ENCODE measurements at places on chromosomes 1 and 21.
A peak's percentile ranks its signal among the peaks of the same experiment; 100 is the strongest.

DNA sequence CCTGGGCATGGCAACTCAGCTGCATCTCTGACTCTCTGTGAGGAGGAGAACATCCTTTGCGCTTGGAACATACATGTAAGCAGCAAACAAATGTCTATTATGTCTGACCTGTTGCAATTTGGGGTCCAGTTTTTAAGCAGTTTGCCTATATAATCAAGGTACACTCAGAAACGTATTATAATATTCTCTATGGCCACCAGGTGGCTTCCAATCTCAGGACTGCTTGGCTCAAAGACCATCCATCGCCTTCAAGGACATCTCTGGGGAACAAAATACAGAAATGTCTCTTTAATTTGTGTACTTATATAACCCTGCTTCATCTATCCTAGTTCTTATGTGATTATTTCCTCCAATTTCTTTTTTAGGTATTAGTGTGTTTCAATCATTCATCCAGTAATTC is 227.2 kb downstream of the OLFM3 start:
- DNase-seq, result no peak

DNA sequence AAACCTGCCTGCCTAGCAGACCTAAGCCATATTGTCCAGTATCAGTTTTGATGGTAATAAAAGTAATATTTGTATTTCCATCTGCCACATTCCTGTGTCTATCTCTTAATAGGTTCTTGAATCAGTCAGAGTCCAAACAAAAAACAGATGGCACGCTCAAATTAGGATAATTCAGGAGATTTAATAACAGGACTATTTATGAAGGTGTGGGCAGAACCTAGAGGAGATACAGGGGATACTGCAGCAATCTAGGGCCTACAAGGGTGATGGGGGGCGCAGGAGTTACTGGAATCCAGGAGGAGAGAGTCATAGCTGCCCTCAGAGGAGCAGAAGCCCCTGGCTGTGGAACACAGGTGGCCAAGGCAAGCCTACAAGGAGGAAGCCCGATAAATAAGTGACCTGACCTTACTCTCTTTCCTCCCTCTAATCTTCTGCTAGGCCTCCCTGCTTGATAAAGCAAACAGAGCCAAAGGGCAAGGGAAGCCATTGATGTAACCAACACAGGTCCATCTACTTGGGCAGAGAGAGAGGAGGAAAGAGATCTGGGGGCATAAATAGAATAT is 11.9 kb upstream of the HYI start:
- no peak for DNase-seq

GRCh38 chr1:114342376-114342775 is 168.6 kb downstream of the TRIM33 start:
- no peak for DNase-seq

- DNase-seq, result no peak
Observed at GRCh38 chr1:32471695-32472362, 7.0 kb downstream of the ZBTB8B start.

- peak; percentile 61 for DNase-seq
Observed at GRCh38 chr1:224623743-224624333, 7.7 kb downstream of the CNIH3 start.

DNA sequence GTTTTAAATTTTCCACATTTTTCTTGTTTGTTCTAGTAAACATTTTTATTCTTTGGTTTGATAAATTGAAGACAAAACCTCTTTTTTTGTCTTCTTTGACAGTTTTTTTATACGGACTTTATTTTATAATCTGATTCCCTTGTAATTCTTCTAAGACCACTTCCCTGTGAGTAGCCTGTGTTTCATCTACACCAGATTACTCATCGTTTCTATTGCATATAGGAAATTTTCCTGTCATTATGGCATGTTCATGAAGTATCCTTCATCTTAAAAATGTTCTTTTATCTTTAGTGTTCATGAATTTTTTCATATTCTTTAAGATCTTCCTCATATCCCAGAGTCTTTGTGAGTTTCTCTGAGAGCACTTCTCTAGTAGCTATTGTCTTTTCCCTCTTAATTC is 109.8 kb downstream of the USP25 start:
- DNase-seq, result no peak

GRCh38 chr1:161805399-161806197 is 39.5 kb downstream of the ATF6 start:
- no peak for DNase-seq

GRCh38 chr1:181222972-181223505 is 134.5 kb downstream of the IER5 start:
- no peak for DNase-seq

GRCh38 chr1:184385865-184386311 is 941 bp upstream of the C1orf21 start:
- no peak for DNase-seq

DNA sequence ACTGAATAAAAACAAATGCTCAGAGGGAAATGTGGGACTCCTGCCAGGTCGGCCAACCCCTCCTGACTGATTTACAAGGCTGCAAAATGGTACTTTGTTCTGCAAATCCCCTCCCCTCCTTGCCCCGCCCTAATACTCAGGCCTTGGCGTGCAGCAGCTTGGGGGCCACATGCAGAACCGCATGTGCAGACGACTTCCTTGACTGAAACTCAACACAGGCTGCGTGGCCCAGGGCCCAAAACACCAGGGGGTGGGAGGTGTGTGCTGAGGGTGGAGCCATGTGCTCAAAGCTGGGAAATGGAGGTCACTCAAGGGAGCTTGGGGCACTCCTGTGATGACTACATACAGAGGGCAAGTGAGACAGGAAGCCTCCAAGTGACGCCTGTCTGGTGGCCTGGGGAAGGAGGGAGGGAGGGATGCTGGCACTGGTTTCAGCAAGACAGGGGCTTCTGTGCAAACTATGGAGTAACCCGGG is 87.2 kb downstream of the MRPL37 start:
- DNase-seq, result peak; percentile 30

DNA sequence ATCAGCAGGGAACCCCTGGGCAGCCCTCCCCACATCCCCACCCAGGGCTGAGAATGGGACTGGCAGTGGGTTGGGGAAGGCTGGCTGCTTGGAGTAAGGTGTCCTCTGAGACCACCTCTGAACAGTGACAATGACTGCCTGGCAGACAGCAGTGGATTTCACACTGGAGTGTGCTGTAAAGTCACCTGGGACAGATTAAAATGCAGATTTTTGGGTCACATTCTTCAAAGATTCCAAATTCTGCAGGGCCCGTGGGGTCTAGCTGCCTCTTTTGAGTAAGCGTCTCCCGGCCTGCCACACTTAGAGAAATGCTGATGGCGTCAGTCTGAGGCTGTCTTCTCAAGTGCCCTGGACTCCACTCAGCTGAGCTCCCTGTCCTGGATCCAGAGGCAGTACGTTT is 164.5 kb downstream of the GRIK3 start:
- DNase-seq, result no peak

DNA sequence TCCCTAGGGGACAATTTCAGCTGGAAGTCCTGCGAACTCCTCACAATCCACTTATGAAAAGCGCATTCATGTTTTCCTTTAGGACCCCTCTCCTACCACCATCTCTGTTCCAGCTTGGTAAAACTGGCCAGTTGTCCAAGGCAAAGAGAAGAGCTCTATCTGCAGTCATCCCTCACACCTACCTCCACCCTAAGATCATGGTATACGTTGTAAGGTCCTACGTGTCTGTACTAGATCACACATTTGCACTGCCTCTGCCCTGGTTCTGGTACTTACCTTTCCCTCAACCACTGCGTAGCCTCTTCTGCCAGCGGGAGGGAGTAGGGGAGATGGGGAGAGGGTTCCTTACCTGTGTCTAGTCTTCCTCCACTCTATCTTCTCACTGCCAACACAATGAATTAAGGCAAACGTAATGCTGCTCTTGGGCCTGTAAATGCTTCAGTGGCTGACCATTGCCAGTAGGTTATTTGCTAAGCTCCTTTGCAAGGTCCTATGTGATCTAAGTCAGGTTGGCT is 739 bp upstream of the NUP133 start:
- DNase-seq, result peak; percentile 8

GRCh38 chr1:233097546-233097945 is 147.1 kb downstream of the NTPCR start:
- DNase-seq, result no peak

DNA sequence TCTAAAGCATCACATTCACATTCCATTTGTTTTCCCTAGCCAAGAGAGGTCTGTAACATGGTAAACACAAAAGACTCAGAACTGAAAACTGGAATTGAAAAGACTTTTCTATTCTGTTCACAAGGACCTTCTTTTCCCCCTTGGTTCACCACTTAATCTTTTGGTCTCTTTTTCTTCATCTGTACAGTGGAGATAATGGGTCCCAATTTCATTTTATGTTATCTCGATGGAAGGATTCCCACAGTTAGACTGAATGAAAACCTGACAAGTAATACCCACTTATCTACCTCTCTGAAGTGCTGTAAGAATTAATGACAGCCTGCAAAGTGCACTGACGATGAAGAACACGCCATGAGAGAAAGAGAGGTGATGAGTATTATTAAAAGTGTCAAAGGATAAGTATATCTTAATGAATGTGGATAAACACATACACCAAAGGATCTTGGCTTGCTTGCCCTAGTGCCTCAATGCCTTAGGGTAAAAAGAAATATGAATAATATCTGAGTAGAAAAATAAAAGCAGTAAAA is 71.5 kb downstream of the CYYR1 start:
- no peak for DNase-seq

GRCh38 chr21:38988509-38989378 is 183.0 kb downstream of the ETS2 start:
- DNase-seq, result no peak

DNA sequence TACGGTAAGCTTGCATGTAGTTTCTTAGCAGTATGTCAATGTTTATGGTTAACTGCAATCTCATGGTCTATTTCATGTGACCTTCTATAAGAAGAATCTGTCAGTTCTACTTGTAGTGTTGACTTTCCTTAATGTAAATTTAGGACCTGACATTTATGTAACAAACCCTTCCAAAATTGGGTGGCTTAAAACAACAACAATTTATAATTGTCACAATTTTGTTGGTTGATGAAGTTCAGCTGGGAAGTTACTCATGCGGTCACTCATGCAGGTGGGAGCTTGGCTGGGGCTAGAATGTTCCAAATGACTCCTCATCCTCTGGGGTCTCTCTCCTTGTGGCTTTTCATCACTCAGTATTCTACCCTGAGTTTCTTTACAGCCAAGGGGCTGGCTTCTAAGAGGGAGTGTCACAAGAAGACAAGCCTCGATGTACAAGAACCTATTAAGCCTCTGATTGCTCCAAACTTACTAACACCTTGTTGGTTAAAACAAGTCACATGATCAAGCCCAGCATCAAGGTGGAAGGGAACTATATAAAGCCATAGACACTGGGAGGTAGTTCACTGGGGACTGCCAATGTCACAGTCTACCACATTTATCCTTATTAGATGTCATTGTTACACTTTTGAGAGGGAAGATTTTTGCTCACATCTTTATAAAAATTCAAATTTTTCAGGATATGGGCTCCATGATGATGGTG is 23.9 kb downstream of the CCN1 start:
- DNase-seq, result no peak

DNA sequence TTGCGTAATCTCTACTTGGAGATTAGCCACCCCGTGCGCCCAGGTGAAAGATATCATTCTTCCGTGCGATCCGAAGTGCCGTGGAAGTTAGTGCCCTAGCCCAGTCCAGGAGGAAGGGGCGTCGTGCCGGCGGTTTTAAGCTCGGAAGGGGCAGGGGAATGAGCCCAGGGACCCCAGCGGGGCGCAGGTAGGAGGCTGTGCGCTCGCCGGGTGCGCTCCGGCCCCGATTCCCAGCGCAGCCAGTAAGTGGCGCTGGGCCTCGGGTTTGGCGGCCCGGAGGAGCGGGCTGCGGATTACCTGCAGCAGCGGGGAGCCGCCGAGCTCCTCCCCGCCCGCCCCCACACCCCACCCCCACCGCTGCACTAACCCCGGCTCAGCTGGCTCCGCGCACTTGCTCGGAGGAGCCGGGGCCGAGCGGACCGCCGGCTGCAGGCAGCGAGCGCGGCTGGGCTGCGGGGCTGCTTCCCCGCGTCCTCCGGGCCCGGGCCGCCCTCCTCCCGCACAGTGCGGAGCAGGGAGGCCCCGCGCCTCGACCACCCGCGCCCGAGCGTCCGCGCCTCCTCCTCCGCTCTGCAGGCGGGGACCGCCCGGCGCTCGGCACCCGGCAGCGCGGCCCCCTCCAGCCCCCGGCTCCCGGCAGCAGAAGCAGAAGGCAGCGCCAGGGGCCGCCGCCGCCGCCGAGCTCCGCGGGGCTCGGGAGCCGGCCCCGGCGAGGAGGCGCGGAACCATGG is at the start of gene RYR2:
TSS of gene RYR2 (plus strand) at position 390 of the 731 bp plus-strand sequence. CDS start at position 728, 338 bp downstream.
- no peak for DNase-seq

DNA sequence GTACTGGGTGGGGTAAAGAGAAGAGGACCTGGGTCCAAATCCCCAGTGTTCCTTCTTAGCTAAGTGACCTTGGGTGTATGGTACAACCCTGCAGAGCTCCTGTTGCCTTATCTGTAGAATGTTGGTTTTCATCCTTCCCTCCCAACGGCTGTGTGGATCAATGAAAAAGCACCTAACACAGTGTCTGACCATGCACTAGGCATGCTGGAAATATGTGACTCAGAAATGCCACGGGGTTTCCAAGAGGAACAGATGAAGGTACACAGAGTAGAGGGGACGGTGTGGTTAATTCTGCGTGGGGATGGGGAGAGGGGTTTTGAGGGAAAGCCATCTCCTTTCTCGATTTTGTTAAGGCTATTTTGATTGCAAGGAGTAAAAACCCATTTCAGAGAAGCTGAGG is 8.6 kb downstream of the NIPAL3 start:
- DNase-seq, result no peak

DNA sequence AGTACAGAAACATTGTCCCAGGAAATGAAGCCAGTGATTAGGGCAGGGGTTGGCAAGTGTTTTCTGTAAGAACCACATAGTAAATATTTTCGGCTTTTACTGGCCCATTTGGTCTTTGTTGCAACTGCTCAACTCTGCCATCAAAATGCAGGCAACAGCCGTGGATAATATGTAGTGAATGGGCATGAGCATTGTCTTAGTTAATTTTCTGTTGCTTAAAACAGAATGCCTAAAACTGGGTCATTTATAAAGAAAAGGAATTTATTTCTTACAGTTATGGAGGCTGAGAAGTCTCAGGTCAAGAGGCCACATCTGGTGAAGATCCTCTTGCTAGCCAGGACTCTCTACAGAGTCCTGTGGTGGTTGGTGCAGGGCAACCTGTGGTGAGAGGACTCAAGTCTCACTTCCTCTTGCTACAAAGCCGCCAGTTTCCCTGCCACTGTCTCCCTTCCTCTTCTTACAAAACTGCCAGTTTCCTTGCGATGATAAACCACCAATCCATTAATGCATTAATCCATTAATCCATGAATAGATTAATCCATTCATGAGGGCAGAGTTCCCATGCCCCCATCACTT is 166.4 kb downstream of the PSMG1 start:
- no peak for DNase-seq

GRCh38 chr1:43269627-43270375 is at the start of gene TMEM125:
Gene TMEM125 (plus strand): TSS chr1:43269983. CDS start chr1:43272723, 2,740 bp downstream.
- DNase-seq, result no peak

DNA sequence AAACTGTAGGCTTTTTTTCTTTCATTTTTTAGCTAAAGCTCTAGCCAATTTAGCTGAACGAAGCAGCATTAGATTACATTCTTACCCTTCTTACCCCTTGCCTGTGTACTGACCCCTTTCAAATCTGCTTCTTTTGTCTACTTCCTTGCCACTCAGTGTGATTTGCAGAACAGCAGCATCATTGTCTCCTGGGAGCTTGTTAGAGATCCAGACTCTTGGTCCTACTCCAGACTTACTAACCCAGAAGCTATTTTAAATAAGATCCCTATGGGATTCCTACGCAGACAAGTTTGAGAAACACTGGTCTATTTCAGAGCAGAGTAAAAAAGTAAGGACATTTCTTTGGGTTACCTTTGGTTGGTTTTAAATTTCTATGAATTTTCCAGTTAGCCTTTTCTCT is 13.8 kb downstream of the LRRC39 start:
- no peak for DNase-seq
